ENCODE measurements at places on chromosomes 16 and 17.

GRCh38 chr17:48335858-48336500 lies 94.0 kb downstream of the SKAP1 start:
- DNase-seq: no peak

GRCh38 chr16:28531777-28532744 lies 6.7 kb downstream of the NUPR1 start:
- no peak for DNase-seq

- DNase-seq: no peak
Observed at GRCh38 chr16:83004868-83005652, 378.3 kb downstream of the CDH13 start.

- DNase-seq: no peak
Observed at GRCh38 chr16:23709536-23709935, 3.5 kb downstream of the ERN2 start.

DNA sequence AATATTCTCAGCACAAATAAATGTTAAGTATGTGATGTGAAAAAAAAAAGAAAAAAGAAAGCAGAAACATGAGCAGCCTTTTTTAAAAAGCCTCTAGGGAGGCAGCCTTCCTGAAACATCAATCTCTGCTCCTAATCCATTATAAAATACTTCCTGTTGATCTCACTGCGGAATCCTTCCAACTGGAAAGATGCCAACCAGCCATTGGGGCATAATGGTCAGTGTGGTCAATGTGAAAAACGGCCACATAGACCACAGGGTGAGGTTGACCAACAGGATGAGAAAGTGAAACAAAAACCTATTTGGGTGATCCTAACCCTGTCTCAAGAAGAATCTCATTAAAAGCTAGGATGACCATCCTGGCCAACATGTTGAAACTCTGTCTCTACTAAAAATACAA lies 26.1 kb upstream of the ABCA8 start:
- DNase-seq: no peak

DNA sequence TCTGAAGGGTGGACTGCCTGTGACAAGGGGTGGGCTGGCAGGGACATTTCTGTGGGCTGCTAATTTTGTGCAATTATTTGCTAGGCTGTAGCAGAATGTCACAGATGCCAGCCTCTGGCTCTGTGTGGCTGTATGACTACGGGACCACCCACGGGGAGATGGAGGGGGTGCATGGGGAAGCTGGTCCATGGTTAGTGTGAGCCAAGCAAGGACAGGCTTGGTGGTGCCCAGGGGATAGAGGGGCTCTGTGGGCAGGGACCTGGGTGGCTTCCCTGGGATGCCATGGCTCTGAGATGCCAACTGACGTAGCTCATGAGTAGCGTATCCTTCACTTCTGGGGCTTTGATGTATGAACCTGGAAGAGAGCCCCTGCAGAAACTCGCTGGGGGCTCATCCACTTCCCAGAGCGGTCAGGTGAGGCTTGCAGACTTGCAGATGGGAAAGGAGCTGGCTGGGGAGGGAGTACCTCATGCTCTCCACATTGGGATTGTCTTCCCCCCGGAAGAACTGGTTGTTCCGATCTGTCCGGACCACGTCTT lies 87.2 kb downstream of the TBC1D16 start:
- no peak for DNase-seq

DNA sequence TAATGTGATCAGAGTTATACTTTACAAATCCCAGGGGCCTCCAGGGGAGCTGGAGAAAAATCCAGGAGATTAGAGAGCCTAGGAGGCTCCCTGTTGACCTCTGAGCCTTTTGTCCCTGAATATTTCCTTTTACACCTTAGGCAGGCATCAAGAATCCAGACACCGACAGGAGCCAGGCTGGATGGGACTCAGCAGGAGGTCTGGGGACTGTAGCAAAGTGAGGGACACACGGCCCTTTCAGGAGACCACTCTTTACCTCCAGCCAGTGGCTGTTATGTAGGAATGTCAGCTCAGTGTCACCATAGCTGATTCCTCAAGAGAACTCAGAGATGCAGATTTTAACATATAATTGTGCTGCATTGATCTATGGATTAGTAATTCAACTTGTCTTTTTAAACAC lies 198.4 kb downstream of the SHISA9 start:
- DNase-seq: no peak

DNA sequence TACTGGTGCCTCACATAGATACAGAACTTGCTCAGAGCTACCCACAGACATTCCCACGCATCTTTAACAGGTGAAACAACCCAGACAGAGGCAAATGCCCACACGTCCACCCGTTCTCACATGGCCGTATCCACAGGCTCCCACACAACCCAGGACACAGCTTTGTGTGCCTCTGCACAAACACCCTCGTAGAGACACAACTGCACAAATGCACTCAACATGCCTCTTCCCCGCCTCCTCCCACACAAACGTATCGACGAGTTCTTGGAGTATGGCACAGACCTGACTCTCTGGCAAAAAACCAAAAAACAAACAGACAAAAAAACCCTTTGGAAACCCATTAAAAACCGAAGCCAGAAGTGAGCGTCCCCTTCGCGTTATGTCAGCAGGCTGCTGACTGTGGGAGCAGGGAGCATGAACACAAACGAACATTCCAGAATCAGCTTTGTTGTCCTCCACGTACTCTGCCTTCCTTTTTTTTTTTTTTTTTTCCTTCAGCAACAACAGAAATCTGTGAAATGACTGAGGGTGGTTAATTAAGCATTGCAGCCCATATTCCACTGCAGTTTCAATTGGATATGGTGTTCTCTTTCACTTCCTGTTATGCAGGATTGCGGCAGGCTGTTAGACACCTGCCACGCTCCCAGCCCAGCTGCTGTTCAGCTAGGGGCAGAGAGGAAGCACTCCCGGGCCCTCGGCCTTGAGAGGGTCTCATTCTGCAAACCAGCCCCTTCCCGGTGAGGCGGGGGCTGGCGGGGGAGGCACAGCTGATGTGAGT lies 313.7 kb downstream of the MAF start:
- peak; percentile 61 for DNase-seq

DNA sequence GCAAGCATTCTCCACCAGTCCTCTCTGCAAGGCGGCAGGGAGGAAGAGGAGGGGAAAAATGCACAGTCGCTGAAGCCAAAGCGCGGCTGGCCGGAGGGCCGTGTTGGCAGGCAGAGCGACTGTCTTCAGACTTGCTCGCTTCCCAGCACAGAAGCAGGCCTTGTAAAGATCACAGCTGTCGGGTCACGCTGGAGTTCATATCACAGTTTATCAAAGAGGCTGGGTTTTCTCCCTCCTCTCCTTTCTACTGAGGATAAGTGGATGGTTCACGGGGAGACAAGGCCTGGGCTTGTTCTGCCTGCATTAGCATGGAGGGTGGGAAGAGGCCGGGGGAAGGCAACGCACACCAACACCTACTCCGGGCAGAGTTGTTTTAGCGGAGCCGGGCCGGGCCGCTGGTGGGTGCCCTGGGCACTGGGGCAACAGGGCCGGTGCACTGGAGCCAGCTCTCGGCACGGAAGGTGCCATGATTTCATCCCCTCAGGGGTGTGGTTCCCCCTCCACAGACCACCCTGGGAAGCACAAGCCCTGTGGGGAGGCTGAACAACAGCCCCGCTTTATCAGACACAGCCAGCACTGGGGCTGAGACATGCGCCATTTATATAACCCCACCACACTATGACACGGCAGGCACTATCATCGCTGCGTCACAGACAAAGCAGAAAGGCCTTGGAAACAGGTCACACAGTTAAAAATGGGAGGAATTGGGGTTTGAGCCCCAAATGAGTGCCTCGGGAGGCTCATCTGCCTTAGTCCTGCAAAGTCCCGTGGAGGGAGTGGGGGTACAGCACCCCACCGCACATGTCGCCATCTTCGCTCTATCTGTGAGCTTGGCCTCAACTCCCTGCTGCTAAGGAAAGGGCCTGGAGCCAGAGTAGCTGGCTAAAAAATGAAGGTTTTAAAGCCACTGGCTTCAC lies 40.3 kb upstream of the MTSS2 start:
- no peak for DNase-seq

- DNase-seq: peak; percentile 71
Observed at GRCh38 chr17:50117202-50118051, 12.5 kb downstream of the SAMD14 start.

- no peak for DNase-seq
Observed at GRCh38 chr17:68853439-68853838, 101.8 kb downstream of the ABCA8 start.

- no peak for DNase-seq
Observed at GRCh38 chr16:74372369-74372768, 3.7 kb upstream of the NPIPB15 start.

- DNase-seq: no peak
Observed at GRCh38 chr17:19987897-19988296, 10.3 kb upstream of the AKAP10 start.
